ENCODE measurements at places on chromosomes 3 and 15.

DNA sequence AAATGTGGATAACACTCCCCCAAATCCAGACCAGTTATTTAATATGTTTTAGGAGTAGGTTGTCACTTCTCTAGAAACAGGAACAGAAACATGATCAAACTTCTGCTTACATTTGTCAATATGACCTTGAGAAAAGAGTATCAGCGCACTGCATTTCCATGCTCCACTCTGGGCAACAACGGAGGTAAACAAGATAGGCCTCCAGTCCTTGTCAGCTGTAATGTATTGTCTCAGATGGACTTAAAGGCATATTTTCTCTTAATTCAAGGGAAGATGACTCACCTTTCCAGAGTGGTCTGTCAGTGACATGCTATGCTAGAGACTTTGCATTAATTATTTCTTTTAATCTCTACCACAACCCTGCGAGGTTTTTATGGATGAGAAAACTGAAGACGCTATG lies 51.6 kb upstream of the TCF12 start:
- DNase-seq = no peak

DNA sequence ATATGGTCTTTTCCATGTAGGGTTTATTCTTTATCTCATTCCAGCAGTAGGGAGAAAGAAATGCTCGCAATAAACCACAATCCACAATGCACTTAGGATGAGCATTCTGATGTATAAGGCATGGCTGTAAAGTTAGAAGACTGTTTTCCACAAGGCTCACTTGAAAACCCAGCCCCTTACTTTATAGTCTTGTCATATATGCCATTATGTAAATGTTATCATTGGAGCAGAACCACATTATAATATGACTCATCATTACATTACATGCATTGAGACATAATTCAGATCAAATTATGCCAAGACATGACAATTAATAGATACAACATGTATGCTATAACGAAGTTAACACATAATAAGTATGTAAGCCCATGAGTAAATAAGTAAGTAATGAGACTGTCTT lies 348.1 kb downstream of the LSAMP start:
- no peak for DNase-seq

- no peak for DNase-seq
Measured at GRCh38 chr15:39594446-39595337, 13.8 kb downstream of the THBS1 start.

DNA sequence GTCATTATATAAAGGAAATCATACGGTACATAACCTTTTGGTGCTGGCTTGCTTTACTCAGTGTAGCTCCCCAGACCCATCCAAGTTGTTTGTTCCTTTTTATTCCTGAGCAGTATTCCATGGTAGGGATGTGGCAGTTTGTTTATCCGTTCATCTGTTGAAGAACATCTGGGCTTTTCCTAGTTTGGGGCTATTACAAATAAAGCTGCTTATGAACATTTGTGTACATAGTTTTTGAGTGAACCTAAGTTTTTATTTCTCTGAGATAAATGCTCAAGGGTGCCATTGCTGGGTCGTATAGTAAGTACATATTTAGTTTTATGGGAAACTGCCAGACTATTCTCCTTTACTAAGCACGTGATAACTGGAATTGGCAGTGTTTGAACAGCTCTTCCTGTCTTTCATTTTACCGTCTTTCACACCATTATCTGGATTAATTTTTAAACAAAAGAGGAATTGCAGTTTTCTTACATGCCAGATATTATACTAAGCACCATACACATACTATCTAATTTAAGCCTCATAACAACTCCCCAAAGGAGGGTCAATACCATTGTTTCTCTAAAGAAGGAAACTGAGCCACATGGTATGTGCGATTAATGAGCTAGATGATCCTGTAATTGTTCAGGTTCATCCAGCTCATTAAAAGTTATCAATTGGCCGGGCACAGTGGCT lies 85.6 kb downstream of the PTPRG start:
- DNase-seq = no peak

DNA sequence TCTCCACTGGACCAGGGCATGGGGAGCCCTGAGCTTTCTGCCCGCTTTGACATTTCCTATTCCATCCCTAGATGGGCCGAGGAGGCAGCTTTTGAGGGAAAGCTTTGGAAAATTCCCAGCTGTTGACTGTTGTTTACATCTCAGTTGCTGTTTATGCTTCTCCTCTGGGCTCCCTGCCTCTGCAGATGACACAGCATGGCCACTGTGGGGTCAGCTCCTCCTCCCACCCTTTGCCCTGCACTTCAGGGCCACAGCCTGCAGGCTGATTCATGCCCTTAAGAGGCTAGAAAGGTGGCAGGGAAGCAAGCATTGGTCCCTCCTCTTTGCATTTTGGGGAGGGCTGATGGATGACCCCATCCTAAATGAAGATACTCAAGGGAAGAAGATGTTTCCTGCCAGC lies 8.5 kb upstream of the CTXND1 start:
- no peak for DNase-seq

GRCh38 chr3:196712514-196713413 lies 587 bp downstream of the PIGX start:
- no peak for DNase-seq

Measured in activated naive CD4-positive, alpha-beta T cell treated with anti-CD3 and anti-CD28 coated beads, Interleukin-2, amount 50 U/mL, for 72 hours (primary cell).